ENCODE measurements at places on chromosomes 3 and 15.

GRCh38 chr3:39541917-39542329 is 74.4 kb downstream of the MOBP start:
- no peak for DNase-seq

GRCh38 chr3:22981166-22981565 is 222.0 kb upstream of the UBE2E2 start:
- no peak for DNase-seq

- no peak for DNase-seq
These were observed 37.3 kb downstream of the RARB start for GRCh38 chr3:25465266-25465860.

GRCh38 chr3:142027735-142028134 is 121.6 kb downstream of the TFDP2 start:
- peak; percentile 28 for DNase-seq

DNA sequence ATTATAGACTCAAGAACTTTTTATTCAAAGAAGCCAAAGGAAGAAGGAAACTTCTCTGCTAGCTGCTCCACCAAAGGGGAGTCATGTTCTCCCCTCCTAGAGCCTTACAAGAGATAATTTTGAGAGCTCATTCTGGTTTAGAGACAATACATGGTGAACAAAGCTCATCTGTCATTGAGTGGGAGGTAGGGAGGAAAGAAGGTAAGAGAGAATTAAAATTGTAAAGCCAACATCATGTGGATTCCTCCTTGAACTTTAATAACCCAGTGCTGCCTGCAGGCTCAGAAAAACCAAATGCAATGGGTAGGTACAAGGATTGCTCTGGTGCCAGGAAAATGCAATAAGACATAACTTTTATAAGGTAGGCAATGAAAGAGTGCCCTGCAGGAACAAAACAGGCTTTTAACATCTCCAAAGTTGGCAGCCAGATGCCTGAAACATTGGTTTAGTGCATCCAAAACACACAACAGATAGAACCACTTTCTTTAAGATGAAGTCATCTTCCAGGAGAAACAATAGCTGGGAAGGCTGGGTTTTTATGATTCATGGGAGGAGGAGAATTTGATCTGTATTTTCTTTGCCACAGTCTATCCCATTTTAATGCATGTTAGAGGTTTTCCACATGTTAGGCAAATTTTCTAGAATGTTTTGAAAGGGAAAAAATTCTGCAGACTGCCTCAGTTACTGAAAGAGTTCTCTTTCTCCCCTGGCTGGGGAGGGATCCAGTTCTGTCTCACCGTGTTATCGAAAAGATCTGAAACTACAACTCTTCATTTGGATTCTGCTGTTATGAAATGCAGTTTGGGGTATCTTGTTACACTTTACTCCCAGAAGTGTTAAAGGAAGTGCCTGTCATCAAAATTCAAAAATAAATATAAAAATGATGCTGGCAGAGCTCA is 11.3 kb upstream of the ARHGEF3 start:
- DNase-seq = no peak

DNA sequence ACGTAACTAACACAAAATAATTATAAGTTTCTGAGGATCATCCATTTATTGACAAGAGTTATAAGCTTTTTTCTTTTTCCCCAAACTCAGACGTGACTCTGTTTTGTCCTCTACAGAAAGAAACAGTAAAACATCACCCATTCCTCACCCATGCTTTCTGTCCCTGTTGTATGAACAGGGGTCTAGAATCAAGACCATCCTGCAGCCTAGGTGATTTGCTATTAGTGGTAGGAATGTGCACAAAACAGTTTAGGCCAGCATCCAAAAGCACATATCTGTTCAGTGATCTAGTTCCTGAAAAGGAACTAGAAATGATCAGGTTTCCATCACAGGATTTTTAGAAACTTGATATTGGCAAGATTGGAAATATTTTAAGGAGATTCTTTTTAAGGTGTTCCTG is 527.6 kb downstream of the SOX2 start:
- DNase-seq = no peak

DNA sequence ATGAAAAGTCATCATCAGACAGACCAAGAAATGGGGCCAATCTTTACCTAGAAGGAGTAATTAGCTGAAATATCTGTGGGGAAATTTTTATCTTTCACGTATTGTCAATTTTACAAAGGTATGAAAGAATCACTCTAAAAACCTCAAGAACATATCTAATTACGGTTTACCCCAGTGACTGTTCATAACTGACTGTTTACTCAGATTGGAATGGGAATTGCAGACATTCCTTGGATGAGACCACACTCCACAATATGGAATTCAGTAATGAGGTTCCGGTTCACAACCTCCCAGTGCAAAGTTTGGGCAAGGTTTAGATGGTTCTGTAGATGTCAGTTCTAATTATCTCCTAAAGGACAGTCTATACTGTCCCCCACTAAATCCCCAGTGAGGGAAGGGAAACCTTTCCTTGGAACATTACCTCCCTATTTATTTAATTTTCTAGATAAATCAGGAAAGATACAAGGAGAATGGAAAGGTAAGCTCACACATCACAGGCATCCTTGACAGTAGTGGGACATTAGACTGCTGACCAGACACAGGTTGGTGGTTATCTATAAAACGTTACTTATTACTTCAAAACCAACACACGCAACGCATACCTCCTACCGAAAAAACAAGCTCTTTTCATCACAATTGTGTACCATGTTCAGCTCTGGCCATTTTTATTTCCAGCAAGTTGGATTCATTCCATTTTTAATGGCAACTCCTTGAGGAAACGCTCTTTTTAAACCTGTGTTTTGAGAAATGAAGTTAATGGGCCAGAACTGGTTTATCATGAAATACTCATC is 129.9 kb downstream of the RORA start:
- no peak for DNase-seq

DNA sequence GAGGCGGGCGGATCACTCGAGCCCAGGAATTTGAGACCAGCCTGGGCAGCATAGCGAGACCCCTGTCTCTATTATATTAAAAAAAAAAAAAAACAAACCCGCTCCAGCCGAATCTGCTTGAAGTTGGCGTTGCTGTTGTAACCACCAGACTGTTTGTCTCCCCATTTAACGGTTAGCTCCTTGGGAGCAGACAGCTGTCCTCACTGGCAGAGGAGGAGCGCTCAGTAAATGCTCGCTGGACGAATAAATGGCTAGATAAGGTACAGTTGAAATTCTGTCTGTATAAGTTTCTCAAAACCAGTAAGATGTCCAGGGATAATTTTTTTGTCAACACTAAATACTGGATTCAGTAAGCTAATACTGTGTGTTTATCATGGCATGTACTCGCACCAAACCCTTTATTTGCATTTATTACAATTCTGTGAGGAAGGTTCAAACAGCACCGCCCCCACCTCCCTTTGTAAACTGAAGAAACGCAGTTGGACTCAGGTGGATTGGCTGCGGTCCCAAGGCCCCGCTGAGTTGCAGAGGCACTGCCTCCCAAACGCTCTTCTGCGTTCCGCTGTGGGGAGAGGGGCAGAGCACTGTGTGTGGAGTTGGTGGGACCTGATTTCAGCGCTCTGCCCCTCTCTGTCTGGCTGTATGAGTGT is 1.1 kb downstream of the RCCD1 start:
- DNase-seq = no peak

DNA sequence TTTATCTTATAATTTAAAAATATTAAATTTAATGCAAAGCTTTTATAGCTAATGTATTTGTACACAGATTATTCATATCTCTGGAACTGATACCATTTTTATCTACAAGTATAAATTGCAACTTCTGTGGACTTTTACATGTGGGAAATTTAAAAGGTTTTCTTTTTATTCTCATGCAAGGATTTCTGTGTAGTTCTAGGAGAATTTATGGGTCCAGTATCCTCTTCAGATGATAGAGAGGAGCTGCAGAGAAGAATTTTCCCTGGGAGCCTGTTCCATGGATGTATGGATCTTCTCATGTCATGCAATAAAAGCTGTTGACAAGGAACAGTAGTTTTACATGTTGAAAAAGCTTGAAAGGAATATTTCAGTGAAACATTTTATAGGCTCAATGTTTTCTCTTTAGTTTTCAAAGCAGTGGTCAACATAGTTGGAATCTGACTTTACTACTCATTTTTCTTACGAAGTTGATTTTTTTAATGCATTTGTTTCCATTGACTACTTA is 119.7 kb downstream of the MCTP2 start:
- DNase-seq = no peak

All from left lung (tissue), 14 donors.